Bronchial smooth muscle cell (primary cell): ENCODE measurements at places on chromosomes 6 and 20. TPM values are rescaled to one million over a fixed set of nuclear protein-coding genes. Genes with fewer than 3 reads are reported as not detected.

TMEM200A gene
- 26.3 and 31.3 TPM in 2 replicates for total RNA-seq

LY6G6C gene
- not detected in 2 replicates for total RNA-seq

PACSIN1 gene
- total RNA-seq: not detected in 2 replicates

DNAH8 gene
- total RNA-seq: under 0.01 TPM in 1 of 2 replicates, not detected in the other

ESF1 gene
- total RNA-seq: 15.3 and 19.0 TPM in 2 replicates

GRM4 gene
- under 0.01 TPM in 1 of 2 replicates, not detected in the other for total RNA-seq

SLA2 gene
- not detected in 2 replicates for total RNA-seq

TAF4 gene
- 2.7 and 3.0 TPM in 2 replicates for total RNA-seq

CCDC170 gene
- 0.47 and 1.5 TPM in 2 replicates for total RNA-seq

CRIP3 gene
- 0.77 TPM in 1 of 2 replicates, not detected in the other for total RNA-seq

ENPP5 gene
- total RNA-seq: under 0.01 TPM in 1 of 2 replicates, not detected in the other

NFKBIL1 gene
- total RNA-seq: 32.9 and 39.4 TPM in 2 replicates
